ENCODE measurements at places on chromosomes 2 and 18.
A peak's percentile ranks its signal among the peaks of the same experiment; 100 is the strongest.

- no peak for DNase-seq
These were observed 19.1 kb downstream of the SEPTIN2 start for GRCh38 chr2:241334813-241335212.

GRCh38 chr2:221554769-221555493, 17.2 kb downstream of the EPHA4 start:
- DNase-seq, result no peak

- DNase-seq, result no peak
These were observed 92.3 kb downstream of the KLF7 start for GRCh38 chr2:207073412-207073800.

DNA sequence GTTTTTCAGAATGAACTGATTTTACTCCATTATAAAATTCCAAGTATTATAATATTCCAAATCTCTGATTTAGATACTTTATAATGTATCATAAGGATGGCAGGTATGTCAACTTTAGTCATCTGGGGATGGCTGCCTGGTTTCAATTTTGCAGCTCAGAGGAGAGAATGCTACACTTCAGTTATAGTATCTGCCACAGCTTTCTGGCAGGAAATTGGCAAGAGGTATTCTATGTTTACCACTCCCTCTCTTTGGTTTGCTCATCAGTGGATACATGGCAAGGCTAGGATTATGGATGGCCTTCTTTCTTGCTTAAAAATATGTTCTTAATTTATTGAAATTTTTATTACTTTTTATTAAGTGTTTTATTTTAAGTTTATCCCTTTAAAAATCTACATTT, 67.0 kb upstream of the TNFRSF11A start:
- no peak for DNase-seq

GRCh38 chr18:49610022-49610445, 48.2 kb downstream of the LIPG start:
- no peak for DNase-seq

DNA sequence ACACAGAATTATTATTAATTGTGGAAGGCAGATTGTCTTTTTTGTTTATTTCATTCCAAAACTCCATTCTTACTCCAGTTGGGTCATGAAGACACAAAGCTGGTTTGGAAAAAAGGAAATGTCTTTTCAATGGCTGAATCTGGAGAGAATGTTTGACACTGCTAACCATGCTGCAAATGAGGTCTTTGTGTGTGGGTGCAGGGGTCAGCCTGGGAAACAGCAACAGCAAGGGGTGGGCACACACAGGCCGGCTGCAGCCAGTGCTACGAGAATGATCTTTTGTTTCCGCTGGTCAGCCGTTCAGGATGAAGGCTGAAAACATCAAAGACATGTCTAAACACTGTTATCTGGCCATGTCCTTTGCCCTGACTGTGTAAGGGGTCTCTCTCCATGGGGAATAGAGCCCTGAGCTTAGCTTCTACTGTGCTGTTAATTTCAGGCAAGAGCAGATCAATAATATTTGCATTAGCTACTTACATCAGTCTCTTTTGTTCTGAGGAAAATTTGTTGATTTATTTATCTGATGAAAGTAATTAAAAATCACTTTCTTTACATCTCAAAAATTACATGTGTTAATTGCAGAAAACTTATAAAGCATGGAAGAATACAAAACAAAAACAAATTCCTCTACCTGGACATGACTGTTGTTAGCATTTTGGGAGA, 33.3 kb upstream of the E2F6 start:
- no peak for DNase-seq

DNA sequence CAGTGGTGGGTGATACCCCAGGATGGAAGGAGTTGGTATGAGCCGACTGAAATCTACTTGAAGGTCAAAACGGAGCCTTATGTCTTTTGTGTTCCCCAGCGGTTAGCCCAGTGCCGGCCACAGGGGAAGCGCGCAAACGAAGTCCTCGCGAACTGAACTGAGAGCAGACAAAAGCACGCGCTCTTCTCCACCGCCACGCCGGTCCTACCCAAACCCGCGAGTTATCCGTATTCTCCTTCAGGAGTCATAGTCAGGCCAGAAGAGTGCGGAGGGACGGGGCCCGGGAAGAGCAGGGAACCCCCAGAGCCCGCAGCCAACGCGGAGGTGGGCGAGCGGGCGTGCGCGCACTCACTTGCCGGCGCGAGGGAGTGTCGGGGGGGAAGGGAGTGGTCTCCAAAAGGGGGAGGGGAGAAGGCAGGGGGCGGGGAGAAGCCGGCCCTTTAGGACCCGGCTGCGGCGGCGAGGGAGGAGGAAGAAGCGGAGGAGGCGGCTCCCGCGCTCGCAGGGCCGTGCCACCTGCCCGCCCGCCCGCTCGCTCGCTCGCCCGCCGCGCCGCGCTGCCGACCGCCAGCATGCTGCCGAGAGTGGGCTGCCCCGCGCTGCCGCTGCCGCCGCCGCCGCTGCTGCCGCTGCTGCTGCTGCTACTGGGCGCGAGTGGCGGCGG, at the start of gene IGFBP2:
IGFBP2 (plus strand) TSS at position 469 of the 664 bp plus-strand sequence; CDS start at position 573, 104 bp downstream.
- no peak for DNase-seq

DNA sequence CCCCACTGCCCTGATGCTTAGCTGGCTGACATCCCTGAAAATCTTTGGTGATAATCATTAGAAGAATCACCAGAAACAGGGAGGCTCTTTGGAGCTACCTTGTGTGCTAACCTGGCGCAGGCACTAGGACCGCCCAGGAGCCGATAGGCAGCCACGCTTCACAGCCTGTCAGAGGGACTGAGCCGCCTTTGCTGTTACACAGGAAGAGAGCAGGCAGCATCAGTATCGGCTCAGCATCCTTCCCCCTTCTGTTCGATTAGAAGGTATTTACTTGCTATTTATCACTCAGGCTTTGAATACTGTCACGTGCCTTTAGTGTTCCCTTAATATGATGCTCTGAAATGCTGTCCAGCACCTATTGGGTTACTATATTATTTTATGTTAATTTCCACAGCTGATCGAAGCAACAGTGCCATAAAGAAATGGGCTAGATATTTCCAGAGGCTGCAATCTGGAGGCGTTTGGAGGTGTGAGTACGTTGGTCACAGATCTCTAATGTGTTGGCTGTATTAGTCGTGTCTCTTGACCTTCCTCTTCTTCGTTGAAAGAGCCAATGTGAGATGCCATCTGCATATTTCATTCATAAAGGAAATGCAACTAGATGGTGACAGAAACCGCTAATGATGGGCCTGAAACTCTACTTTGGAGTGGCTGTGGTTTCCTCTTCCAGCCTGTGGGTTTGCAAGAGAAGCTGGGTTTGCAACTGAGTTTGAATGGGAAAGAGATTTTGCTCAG, 110.4 kb upstream of the RAB27B start:
- peak; percentile 44 for DNase-seq

DNA sequence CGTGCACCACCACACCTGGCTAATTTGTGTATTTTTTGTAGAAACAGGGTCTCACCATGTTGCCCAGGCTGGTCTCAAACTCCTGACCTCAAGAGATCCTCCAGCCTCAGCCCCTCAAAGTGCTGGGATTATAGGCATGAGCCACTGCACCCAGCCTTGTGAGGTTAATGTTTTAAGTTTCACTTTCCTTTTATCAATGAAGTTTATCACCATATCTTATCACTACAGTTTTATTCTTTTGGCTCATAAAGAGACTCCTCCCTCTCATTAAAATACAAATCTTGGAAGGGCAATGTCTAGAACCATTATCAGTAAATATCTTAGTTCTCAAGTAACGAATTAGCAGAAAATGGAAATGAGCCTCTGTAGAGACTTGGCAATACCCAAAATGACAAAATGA, 173.8 kb downstream of the BCL11A start:
- DNase-seq, result no peak

- no peak for DNase-seq
These were observed 64.7 kb upstream of the RASGRP3 start for GRCh38 chr2:33411765-33412164.

DNA sequence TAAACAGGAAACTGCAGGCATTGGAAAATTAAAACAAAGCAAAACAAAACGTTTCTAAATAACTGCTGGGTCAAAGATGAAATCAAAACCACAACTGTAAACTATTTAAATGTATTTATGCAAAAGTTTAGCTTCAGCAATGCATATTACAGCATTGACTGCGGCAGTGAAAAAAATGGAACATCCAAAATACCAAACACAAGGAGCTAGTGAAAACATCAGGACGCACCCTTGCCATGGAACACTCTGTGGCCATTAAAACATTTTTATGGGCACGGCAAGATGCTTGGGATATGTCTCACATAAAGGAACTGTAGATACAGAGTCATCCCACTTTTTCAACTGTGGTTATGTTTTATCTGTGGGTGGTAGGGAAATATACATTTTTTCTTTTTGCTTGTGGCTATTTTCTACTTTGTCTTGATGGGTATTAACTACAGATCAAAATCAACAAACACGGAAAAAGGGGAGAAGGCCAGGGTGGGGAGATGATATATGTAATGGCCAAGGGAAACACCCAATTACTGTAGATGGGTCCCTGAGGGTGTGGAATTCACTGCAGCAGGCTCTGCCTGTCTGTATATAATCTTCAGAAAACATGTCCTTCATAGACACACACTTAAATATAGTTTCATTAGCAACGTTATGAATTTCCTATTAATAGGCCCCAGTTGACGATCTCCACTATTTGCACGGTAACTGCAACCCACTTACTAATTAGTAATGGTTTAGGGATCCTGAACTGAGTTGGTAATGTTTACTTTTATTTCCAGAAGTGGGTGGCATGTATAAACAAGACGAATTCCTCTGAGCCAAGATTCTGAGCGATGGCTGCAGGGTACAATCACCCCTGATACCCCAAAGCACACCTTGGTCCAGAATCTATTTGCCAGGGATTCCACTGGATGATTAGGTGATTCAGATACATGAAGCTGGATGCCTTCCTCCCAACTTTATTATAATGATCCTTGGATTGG, 110.5 kb downstream of the ACKR3 start:
- DNase-seq, result no peak

DNA sequence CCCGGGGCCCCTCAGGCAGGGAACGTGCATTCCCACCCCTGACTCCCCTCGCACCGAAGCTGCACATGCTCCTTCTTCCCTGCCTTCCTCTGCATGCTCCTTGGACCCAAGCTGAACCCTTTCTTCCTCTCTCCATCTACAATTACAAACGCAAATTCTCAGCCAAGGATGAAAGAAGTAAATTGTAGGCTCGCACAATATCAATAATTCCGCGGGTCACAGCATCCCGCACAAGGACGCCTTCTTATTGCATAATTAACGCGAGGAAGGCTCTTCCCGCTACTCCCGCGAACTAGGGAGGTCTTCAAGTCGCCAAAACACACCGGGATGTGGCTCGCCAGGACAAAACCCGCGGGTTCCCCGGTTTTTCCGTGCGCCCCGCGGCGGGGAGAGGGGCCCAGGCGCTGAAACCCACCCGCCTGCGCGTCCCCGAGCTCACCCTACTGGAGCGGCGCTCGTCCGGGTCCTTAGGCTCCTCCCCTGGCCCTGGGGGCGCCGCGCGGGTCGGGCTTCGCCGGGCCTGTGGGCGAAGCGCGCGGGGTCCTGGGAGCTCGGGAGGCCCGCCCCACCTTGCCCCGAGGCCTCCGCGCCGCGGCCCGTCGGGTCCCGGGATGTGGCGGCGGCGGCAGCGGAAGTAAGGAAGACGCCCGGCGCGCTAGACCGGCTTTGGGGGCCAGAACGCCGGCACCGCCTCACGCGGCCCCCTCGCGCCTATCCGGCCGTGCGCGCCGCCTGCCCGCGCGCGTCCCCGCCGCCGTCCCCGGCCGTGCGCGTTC, at the start of gene CHST10:
CHST10 (minus strand) TSS at position 734 of the 776 bp plus-strand sequence. CDS start 10,993 bp downstream, outside the sequence.
- DNase-seq, result peak; percentile 66

GRCh38 chr18:27276886-27277285, 91.8 kb upstream of the CHST9 start:
- no peak for DNase-seq

GRCh38 chr2:174020926-174021662, 55.9 kb upstream of the SP3 start:
- no peak for DNase-seq

DNA sequence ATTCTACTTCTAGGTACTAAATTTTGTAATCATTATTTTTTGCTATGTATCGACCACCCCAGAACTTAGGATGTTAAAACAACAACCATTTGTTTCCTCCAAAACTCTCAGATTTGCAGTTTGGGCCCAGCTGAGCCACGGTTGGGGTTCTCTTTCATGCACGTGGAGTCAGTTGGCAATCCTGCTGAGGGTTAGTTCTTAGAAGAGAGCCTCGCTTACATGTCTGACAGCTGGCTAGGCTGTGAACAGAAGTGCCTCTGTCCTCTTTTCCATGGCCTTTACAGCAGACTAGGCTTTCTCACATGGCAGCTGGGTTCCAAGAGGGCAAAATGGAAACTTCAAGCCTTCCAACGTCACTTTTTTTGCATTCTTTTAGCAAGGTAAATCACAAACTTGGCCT, 9.3 kb upstream of the RGPD4 start:
- DNase-seq, result no peak

GRCh38 chr18:78979056-78979729, 425 bp upstream of the SALL3 start:
- no peak for DNase-seq

- DNase-seq, result no peak
These were observed 1052.3 kb upstream of the ZEB2 start for GRCh38 chr2:145572238-145572637.
